HAP-1 (cell line): ENCODE measurements at places on chromosomes 3 and 15.
A peak's percentile ranks its signal among the peaks of the same experiment; 100 is the strongest.

GRCh38 chr3:14146381-14147065 is 21.7 kb downstream of the TMEM43 start:
- peak; percentile 6 for DNase-seq

GRCh38 chr3:101202640-101203039 is 117.7 kb downstream of the IMPG2 start:
- DNase-seq, result no peak

DNA sequence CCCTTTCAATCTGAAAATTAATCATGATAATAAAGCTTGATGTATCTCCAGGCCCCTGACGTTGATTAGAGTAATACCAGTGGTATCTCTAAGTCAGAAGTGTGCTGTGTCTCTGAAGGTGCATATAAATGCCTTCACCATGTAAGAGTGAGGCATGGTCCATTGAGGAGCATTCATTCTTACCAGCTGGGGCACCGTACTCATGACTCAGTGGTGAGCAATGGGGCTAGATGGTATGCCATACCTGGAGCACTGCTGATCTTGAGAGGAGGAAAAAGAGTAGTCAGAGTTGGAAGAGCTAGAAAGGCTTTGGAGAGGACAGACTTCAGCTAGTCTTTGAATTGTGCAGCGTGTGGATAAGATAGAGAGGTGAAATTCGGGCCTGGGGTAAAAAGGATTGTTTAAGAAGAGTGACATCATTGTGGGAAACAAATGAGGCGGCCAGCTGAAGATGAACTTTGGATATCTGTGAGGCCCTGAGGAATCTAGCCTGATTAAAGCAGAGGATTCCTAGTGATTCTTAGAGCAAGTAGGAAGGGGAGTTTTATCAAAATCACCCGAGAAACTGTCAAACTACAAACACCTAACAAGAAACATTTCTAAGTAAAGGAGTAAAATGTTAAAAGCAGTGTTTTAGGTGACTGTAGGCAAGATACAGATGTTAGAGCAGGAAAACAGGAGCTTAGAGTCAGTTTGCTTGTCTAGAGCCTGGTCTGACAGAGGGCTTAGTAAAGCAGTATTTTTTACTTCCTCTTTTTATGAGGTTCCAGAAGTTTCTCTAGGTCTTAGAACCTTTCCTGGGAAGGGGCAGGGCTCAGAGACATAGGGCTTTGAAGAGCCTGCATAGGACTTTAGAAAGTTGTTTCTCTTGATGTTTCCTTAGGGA is 13.6 kb downstream of the TMOD3 start:
- no peak for DNase-seq

- DNase-seq, result no peak
Observed at GRCh38 chr3:43817064-43817463, 126.3 kb downstream of the ABHD5 start.

DNA sequence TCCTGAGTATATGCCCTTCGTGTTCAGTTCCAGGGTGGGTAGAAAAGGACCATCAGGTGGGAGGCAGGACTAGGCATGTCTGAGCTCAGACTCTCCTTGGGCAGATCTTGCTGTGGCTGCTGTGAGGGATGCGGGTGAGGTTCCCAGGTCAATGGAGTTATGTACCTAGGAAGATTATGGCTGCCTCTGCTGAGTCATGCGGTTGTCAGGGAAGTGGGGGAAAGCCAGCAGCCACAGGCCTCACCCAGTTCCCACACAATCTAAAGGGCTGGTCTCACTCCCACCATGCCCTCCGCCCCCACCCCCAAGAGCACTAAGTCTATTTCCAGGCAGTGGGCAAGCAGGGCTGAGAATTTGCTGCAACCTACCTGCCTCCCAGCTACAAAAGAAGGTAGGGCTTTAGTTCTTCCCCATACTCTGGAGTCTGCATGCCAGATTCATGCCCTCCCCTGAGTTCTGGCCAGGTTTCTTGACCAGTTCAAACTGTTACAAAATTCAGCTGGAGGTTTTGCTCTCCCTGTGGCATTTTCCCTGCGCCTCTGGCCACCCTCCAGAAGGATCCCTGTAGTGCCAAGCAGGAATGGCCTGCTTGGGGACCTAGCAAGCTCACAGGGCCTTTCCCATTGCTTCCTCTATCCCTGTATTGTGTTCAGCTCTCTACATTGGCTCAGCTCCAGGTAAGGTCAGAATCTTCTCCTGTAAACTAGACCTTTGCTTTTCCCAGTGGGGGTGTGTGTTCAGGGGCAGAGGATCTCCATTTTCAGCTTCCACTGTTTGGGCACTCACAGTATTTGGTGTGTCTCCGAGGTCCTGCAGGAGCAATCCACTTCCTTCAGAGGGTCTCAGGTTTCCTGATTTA is 12.7 kb upstream of the TMCO5A start:
- no peak for DNase-seq

DNA sequence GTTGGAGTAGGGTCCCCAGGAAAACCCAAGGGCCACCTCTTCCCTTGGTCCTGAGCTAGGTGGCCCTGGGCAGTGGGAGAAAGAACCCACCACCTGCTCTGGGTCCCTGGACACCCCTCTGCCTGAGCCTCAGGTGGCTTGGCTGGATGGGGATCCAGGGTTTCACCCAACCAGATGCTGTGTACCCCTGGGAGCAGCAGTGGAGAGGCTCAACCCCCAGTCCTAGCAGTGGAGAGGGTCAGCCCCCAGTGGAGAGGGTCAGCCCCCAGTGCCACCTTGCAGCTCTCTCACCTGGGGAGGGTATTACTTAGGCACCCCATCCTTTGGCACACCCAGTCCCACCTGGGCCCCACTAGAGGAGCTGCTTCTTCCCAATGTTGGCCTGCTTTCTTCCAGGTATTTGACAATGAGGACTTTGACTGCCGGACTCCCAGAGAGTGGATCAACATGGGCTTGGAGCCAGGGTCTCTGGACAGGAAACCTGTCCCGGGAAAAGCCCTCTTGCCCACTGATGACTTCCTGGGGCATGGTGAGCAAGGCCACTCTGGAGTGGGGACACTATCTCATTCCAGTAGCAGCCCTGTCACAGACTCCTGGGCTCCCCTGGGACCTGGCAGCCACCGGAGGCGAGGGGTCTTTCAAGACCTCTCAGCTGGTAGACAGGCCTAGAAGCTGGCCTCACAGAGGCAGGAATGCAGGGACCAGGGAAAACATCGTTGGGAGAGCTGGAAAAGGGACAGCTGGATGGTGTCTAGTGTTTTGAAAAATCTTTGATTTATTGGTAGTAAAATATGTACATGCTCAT is 11.6 kb downstream of the DNAH1 start:
- no peak for DNase-seq

- no peak for DNase-seq
Observed at GRCh38 chr3:143445118-143445517, 325.5 kb downstream of the CHST2 start.

- DNase-seq, result no peak
Observed at GRCh38 chr3:147373301-147373700, 33.0 kb downstream of the ZIC4 start.

- no peak for DNase-seq
Observed at GRCh38 chr15:28117432-28117990, 18.4 kb upstream of the OCA2 start.

DNA sequence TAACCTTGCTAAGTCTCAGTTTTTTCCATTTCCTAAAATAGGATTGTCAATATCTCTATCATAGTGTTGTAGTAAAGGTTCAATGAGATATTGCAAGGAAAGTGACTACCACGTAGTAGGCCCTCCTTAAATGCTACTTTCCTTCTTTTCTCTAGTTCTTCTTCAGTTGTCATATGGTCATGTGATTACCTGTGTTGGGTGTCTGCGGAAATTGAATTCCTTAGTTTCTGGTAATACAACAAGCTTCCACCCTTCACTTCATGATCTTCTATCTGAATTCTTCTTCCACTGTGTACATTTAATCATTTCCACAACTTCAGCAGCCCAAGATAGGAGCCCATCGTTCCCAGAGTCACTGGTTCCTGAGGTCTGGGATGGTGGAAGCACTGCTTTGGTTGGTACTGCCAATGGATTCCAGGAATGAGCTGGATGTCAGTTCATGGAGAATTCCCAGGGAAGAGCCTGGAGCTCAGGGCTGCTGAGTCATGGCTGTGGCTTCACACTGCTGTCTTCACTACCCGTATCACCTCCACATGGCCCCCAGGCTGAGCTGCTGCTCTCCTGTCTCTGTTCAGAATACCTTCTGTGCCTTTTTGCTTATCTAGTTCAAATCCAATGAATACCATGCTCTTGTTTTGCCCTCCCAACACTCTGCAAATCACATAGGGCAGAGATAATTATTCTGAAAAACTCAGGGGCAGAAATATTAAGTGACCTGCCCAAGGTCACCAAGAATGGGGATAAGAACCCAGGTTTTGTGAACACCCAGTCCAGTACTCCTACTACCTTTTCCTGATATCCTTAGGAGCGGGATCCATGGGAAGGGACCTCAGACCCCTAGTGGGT is 98.6 kb downstream of the RPL39L start:
- DNase-seq, result no peak

DNA sequence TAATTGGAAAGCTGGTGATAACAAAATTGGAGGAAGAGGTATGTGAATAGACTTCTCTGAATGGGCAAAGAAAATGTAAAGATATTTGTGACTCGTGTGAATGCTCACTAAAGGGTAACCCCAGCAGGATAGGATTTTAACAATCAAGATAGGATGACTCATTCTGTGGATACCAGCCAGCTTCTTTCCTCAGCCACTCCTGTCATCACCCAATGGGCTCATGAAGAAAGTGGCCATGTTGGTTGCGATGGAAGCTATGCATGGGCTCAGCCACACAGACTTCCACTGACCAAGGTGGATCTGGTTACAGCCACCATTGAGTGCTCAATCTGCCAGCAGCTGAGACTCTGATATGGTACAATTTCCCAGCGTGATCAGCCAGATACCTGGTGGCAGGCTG is 40.9 kb downstream of the STRIT1 start:
- DNase-seq, result no peak

- peak; percentile 38 for DNase-seq
Observed at GRCh38 chr15:92091155-92091734, 237.7 kb downstream of the SLCO3A1 start.

DNA sequence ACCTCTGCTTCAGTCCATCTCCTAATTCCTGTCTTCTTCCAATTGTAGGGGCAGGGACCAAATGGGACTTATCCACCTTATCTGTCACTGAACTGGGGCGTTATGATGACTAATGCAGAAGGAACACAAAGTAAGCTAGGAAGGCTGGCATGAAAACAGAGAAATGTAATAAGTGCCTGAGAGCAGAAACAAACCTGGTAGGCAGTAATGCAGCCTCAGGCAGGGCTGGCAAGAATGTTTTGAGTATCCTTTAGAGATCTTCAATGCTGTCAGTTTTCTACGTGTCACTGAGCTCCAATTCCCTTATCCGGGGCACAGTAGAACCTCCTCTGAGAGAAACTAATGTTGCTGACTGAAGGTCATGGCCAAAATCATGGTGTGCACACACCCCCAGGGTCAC is 246.2 kb upstream of the TBL1XR1 start:
- DNase-seq, result no peak

DNA sequence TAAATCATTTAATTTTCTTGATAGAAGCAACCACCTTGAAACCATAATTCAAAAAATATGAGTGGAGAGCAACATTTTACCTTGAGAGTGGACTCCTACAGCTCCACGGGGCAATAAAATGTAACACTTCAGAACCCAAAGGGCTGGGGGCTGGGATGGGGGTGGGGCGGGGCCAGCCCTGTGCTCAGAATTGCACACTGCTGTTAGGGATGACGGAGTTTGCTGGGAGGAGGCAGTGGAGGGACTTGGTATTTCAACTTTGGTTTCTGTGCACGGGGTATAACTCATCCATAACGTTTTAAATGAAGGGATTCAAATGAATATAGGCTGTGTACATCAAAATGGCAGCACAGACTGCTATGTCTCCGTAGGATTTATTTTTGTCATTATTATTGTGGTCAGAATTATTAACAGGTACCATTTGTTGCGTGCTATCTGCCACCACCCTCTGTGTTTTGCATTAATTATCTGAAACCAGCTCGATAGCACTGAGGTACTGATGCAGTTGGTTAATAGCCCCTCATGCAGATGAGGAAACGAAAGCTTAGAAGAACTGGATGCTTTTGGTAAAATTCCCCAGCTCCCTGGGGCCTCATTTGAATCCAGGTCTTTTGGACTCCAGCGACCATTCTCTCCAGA is 29.4 kb upstream of the WNT5A start:
- no peak for DNase-seq

GRCh38 chr3:107845380-107846278 is 245.2 kb downstream of the CD47 start:
- no peak for DNase-seq

DNA sequence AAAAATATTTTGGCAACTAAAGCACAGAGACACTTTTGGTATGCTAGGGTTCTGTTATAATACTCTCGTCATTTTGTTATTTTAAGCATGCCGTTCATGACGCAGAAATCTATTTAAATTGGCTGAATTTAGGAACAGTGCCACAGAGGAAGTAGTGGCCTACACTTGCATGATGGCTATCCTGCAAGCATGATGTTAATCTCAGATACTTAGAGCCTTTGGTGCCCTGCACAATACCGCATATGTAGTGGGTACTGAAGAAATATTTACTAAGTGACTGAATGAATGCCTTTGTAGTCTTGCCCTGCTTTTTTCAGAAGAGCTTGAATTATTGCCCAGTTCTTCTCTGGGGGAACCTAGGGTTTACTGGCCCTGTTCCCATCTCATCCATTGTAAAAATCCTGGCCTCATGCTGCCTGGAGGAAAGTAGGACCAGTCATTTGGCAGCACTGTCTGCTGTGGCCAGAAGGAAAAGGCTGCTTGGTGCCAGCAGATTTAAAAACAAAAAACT is 79.0 kb downstream of the SERPINI1 start:
- no peak for DNase-seq

DNA sequence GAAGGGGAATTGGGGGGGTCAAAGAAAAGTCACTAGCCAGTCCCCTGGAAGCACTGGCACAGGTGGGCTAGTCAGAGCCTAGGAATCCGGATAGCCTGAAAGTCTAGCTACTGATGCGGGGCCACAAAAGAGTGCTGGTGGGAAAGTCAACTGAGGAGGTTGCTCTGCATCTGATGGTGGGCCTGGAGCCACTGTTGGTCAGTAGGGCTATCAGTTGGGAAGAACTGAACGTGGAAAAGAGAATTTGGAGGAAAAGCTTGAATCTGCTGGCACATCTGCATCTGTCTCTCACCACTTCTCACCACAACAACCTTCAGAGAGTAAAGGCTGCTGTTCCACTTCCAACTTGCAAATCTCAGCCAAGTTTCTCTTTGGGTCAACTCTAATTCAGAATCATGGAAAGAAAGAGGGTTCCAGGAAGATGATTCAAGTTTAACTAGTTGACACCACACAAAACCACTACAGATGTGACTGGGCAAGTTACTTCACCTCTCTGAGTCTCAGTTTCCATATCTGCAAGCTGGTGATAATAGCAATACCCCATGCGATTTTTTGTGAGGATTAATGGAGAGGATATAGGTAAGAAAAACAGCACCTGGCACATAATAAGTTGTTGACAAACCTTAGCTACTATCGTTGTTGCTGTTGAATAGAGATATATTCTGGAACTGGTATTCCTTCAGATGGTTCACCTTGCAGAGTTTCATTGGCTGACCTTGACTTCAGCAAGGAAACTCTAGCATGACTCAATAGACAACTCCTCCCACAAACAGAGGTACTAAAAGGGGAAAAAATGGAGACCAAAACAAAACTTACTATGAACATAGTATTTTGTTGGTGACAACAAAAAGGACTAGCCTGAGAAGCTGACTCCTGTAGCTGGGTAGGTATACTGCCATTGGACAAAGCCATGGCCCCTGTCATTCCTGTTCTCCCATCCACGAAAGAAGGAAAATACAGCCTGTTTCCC is 280.2 kb upstream of the STT3B start:
- DNase-seq, result no peak
